ENCODE measurements at places on chromosomes 7 and 10. TPM values are rescaled to one million over a fixed set of nuclear protein-coding genes. Genes with fewer than 3 reads are reported as not detected.

DOCK1 gene
- 47.4 TPM for total RNA-seq

HSPA12A gene
- 9.9 TPM for total RNA-seq

OR9A2 gene
- not detected for total RNA-seq

DNA sequence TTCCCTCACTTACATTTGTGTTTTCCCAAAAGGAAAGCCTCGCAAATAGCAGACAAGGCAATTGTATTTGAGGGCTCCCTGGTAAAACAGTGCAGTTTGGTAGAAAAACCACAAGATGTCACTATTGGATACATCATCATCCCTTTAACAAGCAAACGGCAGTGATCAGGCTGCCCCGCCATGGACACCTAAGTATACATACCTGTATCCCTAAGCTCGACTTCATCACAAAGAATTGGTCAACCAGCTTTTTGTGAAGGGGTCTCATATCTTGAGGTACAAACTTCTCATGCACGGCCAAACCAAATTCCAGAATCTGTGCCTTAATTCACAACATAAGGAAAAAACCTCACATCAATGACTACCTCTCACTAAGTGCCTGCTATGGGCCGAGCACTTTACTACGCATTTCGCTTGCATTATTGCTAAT is 179.5 kb upstream of the IMMP2L start:
- DNase-seq: peak; percentile 62

- DNase-seq: no peak
Observed at GRCh38 chr7:755413-755805, 28.3 kb upstream of the PRKAR1B start.

GRCh38 chr7:73429215-73429614 is 4.4 kb upstream of the FZD9 start:
- DNase-seq: no peak

DNA sequence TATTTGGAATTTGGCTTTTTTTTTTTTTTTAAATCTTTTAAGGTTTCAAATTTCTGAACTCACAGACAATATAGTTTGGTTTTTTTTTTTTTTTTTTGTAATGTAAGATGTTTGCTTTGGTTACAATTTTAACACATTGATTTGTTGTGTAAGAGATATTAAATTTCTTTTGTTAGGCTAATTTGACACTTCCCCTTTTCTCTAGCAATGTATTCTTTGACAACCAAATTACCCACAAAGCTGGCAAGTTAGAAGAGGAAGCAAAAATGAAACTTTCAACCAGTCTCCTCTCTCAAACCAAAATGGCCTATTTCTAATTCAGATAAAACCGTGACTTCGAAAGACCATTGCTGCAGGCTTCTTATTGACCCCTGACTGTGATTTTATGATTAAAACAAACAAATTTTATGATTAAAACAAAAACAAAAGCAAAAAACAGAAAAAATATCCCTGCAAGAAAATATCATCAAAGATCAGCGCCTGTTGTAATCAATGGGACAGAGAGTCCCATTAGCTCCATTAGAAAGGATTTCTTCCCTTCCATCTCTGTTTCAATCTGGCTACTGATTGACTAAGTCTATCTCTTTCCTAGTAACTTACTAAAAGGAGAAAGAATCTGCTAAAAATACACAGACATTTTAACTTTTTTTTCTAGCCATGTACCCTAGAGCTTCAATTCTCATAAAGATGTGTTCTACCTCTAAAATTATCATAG is 489.2 kb downstream of the MDFIC start:
- no peak for DNase-seq
